ENCODE measurements at places on chromosomes 11 and 22.
A peak's percentile ranks its signal among the peaks of the same experiment; 100 is the strongest.

GRCh38 chr22:39820256-39820655, 73.3 kb downstream of the ENTHD1 start:
- H3K4me1 ChIP-seq = no peaks in the 10 kb centered on the region
- no peak overlapping the region for H3K4me3 ChIP-seq
- H3K36me3 ChIP-seq = no peaks in the 10 kb centered on the region
- H3K27me3 ChIP-seq = peaks cover 6% of the 10 kb centered on the region
- no peak overlapping the region for H3K27ac ChIP-seq

DNA sequence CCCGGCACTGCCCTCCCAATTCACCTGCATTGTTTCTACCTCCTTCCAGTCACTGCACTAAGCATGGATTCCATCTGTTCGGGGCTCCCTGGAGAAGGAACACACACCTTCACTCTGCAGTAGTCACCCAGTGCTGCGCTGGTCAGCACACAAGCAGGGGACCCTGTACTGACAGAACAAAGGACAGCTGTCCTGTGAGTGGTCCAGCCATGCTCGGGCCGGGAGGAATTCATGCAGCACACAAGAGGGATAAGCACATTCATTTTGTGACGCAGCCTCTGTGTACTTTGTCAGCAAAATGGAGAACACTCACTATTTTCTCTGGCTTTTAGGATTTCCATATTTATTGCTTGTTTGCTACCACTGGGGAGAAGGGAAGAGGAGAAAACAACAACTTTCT, 167.3 kb downstream of the NTM start:
- no peak overlapping the region for H3K27ac ChIP-seq
- no peaks in the 10 kb centered on the region for H3K27me3 ChIP-seq
- H3K4me3 ChIP-seq = no peak overlapping the region
- DNase-seq = no peak
- peaks cover 15% of the 10 kb centered on the region for H3K36me3 ChIP-seq

DNA sequence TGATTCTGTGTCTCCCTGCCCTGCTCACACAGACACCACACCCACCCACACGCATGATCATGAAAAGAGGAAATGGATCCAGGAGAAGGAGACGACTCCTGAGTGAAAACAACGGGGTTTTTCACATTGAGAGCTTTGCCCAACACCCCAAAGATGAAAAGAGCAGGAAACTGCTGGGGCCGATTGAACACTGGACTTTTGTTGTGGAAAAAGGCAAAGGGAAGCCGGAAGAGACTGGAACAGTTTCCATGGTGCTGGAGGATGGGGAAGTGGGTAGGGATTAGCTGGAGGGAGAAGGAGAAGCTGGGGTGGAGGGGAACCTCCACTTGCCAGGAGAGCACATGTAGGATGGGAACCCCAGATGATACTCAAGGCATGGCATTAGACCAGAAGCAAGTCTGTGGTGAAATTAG, 5.2 kb upstream of the SLC43A3 start:
- no peak overlapping the region for H3K4me3 ChIP-seq
- no peaks in the 10 kb centered on the region for H3K36me3 ChIP-seq
- no peak for DNase-seq
- peaks cover 31% of the 10 kb centered on the region for H3K27me3 ChIP-seq
- peaks cover 8% of the 10 kb centered on the region for H3K4me1 ChIP-seq

DNA sequence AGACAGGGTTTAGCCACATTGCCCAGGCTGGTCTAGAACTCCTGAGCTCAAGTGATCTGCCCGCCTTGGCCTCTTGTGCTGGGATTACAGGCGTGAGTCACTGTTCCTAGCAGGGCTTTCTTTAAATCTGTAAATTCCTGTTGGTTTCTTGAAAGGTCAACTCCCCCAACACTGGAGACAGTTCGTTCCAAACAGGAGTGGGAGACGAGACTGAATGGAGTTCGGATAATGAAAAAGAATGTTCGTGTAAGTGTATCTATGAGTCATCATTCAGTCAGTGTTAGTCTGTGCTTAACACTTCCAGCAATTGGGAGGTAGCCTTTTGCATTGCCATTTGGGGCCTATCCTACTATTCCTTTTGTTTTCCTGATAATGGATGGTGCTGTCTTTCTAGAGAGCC, 10.0 kb upstream of the BACE1-AS start:
- no peak overlapping the region for H3K4me3 ChIP-seq
- no peak overlapping the region for H3K27ac ChIP-seq
- H3K4me1 ChIP-seq = no peaks in the 10 kb centered on the region
- peaks cover 50% of the 10 kb centered on the region for H3K36me3 ChIP-seq
- H3K27me3 ChIP-seq = no peaks in the 10 kb centered on the region

DNA sequence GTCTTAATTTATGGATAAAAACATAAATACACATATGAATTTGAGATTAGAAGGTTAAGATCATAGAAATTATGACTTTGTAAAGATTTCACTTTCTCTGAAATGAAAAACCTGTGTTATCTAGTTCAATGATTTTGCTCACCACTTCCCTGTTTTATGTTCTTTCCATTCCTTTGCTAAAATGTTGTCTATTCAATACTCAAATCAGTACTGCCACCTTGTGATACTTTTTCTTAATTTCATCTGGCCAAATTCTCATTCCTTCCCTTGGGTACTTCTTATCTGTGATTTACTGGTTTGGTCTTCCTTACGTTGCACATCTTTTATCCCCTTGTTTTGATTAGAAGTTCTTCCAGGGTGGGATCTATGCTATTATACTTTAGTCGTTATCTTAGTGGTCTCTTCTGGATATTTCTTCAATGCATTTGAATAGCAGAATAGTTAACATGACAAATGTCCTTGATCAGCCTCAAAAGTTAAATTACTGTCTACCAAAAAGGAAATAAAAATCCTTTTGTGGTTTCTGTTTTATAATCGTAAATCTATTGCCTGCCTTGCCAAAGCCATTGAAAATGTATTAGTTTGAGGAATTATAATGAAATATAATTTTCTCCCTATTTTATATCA, 197.0 kb downstream of the PGR start:
- H3K27me3 ChIP-seq = no peaks in the 10 kb centered on the region
- peaks cover 14% of the 10 kb centered on the region for H3K4me1 ChIP-seq
- no peak for DNase-seq
- no peak overlapping the region for H3K27ac ChIP-seq
- H3K4me3 ChIP-seq = no peak overlapping the region

DNA sequence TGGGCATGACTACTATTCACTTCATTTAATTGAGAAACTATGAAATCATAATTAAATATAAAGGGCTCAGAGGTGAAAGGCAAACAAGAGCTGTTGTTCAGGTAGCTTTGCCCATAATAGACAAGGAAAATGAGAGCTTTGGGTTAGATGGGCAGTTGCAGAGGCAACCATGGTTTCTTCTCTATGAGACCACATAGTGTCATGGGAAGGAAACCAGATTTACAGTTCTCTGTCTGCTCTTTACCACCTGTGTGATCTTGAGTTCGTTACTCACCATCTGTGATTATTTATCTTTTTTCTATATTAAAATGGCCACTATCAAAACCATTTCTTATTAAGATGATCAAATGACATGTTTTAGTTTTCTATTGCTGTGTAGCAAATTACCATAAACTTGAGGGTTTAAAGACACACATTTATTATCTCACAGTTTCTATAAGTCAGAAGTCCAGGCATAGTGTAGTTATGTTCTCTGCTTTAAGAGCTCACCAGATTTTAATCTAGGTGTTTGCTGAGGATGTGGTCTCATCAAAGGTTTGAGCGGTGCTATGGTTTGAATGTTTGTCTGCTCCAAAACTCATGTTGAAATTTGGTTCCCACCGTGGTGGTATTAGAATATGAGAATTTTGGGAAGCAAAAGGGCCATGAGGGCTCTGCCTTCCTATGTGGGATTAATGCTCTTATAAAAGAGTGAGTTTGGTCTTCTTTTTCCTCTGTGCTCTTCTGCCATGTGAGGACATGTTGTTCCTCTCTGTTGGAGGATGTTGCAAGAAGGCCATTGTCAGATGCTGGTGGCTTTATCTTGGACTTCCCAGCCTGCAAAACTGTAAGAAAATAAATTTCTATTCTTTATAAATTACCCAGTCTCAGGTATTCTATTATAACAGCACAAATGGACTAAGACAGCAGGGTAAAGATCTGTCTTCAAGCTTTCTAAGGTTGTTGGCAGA, 38.2 kb downstream of the OR2AG2 start:
- no peak overlapping the region for H3K4me3 ChIP-seq
- no peak for DNase-seq
- no peak overlapping the region for H3K27ac ChIP-seq
- H3K27me3 ChIP-seq = peaks cover 12% of the 10 kb centered on the region
- H3K36me3 ChIP-seq = no peaks in the 10 kb centered on the region
- H3K4me1 ChIP-seq = no peaks in the 10 kb centered on the region

- no peaks in the 10 kb centered on the region for H3K4me1 ChIP-seq
- H3K27ac ChIP-seq = peak overlapping the region; percentile 62
- H3K36me3 ChIP-seq = peaks cover 79% of the 10 kb centered on the region
- H3K4me3 ChIP-seq = no peak overlapping the region
- H3K27me3 ChIP-seq = no peaks in the 10 kb centered on the region
These were observed 33.0 kb downstream of the DDX6 start for GRCh38 chr11:118757876-118758399.

DNA sequence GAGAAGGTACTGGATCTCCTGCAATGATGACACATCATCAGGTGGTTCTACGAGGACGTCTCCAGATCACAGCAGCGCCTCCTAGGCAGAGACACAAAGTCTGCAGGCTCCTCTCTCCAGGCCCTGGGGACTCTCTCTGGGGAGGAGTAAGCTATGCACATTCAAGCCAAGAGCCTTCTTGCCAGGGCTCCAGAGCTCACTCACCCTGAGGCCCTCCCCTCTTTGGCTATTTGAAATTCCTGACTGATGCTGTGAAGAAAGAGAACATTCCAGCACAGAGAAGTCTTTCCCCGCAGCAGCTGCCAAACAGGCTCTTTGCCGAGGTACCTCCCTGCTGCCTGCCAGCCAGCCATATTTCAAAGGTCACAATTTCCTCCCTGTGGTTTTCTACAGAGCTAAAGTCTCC, 204.9 kb downstream of the CSNK2A3 start:
- DNase-seq = peak; percentile 66
- peaks cover 5% of the 10 kb centered on the region for H3K36me3 ChIP-seq
- H3K4me3 ChIP-seq = no peak overlapping the region
- H3K4me1 ChIP-seq = peaks cover 15% of the 10 kb centered on the region
- H3K27ac ChIP-seq = peak overlapping the region; percentile 68

All from WTC11 (cell line).